ENCODE measurements at places on chromosomes 1 and 21.

- DNase-seq = no peak
Observed at GRCh38 chr1:19009882-19010321, 53.4 kb upstream of the IFFO2 start.

DNA sequence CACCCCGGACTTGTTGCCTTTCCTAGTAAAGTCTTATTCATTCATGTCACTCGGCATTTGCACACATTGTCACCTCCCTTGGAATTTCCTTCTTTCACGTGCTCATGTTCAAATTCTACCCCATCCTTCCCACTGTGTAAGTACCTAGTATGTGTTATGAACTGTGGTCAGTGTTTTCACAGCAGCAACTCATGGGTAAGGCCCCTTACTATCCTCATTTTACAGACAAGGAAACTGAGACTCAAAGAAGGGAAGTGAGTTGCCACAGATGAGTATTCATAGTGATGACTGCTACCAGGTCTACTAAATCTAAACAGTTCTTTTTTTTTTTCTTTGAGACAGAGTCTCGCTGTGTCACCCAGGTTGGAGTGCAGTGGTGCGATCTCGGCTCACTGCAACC lies 10.5 kb downstream of the CITED4 start:
- no peak for DNase-seq

GRCh38 chr1:26006710-26007109 lies 8.8 kb upstream of the PAFAH2 start:
- no peak for DNase-seq

- DNase-seq = no peak
Observed at GRCh38 chr1:150187560-150187931, 37.8 kb downstream of the PLEKHO1 start.

GRCh38 chr21:38488640-38489270 lies 9.5 kb downstream of the ERG start:
- DNase-seq = no peak

- DNase-seq = no peak
Observed at GRCh38 chr21:42574234-42575027, 60.8 kb downstream of the SLC37A1 start.

Measured in activated CD4-positive, alpha-beta T cell treated with anti-CD3 and anti-CD28 coated beads, Interleukin-2, amount 50 U/mL, for 4 hours (primary cell).